ENCODE measurements at places on chromosomes 11 and 22.

- DNase-seq = no peak
Measured at GRCh38 chr11:16040151-16040550, 316.2 kb downstream of the SOX6 start.

DNA sequence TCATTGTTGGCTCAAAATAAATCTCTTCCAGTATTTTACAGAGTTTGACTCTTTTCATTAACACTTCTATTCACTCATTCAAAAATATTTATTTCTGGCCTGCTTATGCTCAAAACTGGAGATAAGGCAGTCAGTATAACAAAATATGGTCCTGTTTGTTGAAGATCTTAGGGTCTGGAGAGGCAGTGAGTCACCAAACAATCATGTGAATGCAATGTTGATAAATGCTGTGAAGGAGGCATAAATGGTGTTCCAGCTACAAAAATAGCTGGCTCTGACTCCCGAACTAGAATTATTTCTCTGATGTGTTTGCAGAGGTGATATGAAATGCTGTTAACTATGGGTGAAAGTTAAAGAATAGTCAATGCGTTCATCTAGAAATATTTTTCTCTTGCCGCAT is 390.6 kb downstream of the AASDHPPT start:
- DNase-seq = no peak

DNA sequence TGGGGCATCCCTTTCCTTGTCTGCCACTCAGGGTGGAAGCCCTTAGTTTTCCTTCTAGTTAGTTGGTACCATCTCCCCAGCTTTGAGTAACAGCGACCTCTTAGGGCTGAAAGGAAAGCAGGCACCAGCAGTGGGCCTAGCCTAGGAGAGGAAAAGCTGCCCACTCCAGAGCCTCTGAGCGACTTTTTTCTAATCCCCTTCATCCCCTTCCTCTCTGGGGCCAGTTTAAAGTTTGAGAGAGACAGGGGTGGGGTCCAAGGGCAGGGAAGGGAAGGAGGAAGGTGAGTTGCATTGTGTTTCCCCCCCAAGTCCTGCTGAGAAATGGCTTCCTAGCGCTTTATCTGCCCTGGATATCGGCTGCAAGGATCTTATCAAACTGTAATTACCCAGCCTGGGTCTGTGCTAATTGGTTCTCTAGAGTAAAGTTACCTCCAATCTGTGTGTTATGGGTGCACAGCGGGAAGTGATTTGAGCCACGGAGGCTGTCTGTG is 573.9 kb upstream of the CADM1 start:
- no peak for DNase-seq

DNA sequence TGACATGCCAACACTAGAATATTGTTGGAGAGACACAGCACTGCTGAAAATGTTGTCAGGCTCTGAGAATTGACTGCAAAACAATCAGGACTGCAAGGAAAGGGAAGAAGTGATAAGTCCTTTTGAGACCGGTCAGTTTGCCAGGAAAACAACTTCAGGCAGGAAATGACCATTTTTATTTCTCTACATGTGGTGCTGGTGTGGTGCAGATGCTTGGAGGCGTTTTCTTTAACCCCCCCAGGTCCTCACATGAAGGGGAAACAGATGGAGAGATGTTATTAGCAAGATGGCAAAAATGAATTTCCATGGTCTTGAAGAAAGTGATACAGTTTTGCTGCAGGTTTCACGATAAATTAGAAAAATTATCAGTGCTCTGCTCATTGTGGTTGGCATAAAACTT is 5.7 kb downstream of the AP2A2 start:
- no peak for DNase-seq

GRCh38 chr22:36455571-36456463 is 25.6 kb downstream of the TXN2 start:
- peak; percentile 15 for DNase-seq

- no peak for DNase-seq
Measured at GRCh38 chr11:78664636-78665035, 90.0 kb upstream of the NARS2 start.

DNA sequence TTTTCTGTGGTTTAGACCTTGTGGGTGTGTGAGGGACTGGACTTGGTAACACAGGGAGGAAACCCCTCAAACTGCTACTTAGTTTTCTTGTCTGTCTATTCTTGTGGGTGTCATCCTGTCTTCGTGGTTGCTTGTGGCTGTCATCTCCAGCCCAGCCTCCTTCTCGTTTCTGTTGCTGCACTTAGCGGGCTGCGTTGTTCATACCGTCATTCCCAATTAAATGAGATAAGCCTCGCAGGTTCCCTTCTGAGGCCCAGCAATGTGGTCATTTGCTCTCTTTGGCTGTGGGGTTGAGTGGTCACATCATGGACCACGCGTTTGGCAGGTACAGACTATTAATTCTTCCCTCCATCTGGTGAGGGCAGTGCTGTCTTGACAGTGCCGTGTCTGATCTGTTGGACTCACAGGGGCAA is 18.8 kb downstream of the PANX1 start:
- no peak for DNase-seq

DNA sequence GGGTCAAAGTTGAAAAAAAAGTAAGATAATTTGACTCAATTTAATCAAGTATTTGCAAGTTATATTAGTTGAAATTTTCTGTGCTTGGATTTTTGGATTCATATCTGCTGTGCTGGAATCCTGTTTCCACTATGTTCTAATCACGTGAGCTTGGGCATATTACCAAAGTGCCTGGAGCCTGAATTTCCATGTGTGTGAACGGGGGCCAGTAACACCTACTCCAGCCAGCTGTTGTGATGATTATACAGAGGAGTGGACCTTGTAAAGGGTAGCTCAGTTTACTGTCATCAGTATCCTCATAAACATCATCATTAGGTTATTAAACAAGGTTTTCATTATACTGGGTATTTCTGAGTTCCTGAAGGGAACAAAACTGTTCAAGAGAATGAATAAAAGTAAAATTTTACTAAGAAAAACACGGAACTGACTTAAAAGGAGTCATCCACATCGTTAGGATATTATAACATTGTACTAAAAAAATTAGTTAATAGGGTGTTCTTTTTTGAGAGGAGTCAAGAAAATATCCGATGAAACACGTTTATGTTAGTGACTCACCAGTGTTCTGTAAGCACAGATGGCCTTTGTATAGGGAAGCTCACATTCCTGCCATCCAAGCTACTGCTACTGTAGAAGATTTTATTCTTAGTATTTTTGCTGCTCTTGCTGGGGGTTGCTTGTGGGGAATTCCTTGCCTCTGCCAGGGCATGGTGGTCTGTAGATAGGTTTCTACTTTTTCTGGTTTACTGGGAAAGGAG is 144.1 kb downstream of the ARHGAP42 start:
- no peak for DNase-seq

- no peak for DNase-seq
Measured at GRCh38 chr11:14148653-14149273, 186.2 kb downstream of the SPON1 start.

- no peak for DNase-seq
Measured at GRCh38 chr22:36862251-36863242, 1.7 kb downstream of the NCF4 start.

All from NCI-H187 treated with DMSO at 0.1 percent for 48 hours (cell line).